BE2C (cell line): ENCODE measurements at places on chromosomes 4 and X.

DNA sequence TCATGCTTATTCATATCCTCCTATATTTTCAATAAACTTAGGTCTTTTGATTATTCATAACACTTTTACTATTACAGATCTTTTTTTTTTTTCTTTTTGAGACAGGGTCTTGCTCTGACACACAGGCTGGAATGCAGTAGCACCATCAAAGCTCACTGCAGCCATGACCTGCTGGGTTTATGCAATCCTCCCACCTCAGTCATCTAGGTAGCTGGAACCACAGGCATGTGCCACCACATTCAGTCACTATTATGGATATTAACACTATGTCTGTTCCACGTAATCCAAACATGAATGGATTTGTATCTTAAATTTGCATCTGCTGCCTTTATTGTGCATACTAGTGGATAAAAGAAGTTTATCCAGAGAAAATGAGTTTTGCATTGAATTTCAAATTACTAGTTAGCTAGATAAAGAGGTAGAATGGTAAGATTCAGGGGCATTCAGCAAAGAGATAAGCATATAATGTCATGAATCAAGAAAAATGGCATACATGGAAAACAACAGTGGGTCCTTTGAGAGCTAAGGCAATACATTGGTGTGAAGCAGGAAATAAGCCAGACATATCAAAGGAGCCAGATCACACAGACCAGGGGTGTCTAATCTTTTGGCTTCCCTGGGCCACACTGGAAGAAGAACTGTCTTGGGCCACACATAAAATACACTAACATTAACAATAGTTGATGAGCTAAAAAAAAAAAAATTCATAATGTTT, 13.9 kb downstream of the ANAPC10 start:
- DNase-seq: no peak

- peak; percentile 12 for DNase-seq
These were observed 1.3 kb upstream of the OTUD5 start for GRCh38 chrX:48958635-48959094.

DNA sequence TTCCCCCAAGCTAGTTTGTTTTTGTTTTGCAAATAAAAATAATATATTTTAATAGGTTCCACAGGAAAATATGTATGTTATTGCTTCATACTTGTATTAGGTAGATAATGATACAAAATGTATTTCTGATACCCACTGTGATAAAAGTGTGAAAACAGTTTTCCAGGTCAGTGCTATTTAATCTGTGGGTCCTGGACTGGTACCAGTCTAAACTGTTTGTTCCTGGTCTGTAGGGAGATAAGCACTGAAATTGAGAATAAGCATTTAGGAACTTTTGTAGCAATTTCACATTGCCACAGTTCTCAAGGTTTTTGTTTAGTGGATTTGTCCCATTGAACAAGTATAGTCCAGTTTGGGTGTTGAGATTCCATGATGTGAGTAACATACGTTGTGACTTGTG, 110.5 kb downstream of the PDLIM5 start:
- DNase-seq: no peak

DNA sequence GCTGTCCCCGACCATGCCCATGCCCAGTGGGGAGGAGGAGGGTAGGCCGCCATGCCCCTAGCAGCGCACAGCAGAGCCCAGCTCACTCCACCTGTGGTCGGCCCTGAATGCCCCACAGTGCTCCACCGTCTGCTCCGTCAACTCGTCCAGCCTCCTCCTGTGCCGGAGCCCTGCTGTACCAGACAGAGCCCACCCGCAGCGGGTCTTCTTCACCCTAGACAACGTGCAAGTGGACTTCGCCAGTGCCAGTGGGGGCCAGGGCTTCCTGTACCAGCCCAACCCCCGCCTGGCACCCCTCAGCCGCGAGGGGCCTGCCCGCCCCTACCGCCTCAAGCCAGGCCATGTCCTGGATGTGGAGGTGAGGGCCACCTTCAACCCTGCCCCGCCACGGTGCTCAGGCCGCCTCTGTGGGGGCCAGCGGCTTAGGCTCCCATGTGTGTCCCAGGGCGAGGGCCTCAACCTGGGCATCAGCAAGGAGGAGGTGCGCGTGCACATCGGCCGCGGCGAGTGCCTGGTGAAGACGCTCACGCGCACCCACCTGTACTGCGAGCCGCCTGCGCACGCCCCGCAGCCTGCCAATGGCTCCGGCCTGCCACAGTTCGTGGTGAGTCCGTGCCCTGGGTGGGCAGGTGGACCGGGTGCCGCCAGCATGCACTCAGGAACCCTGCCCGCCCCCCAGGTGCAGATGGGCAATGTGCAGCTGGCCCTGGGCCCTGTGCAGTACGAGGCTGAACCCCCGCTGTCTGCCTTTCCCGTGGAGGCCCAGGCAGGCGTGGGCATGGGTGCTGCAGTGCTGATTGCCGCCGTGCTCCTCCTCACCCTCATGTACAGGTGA, 6.9 kb upstream of the SRPK3 start:
- no peak for DNase-seq

GRCh38 chrX:23012162-23012561, 12.4 kb downstream of the DDX53 start:
- peak; percentile 29 for DNase-seq

- DNase-seq: peak; percentile 11
These were observed 842.7 kb downstream of the STPG2 start for GRCh38 chr4:97300561-97300960.

DNA sequence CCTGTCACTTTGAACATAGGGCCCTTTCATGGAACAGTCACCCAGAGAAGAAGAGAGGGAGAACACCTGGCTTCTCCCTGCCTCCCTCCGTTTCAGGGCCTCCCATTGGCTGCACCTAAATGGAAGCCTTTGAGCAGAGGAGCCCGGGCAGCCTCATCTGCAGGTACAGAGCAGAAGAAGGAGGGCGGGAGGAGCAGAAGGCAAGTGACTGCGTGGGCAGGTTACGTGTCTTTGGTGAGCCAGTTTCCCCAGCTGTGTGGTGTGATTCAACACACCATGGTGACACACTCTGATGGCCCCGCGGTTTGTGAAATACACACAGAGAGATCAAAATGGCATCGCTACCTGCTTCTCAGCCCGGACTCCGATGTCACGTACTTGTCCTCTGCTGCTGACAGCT, 431 bp downstream of the C4orf50 start:
- no peak for DNase-seq

- peak; percentile 3 for DNase-seq
These were observed 8.0 kb downstream of the CTBP1 start for GRCh38 chr4:1240721-1241465.
